ENCODE measurements at places on chromosomes 4 and X.

- DNase-seq = no peak
Measured at GRCh38 chrX:150085881-150086280, 147.6 kb upstream of the EOLA2 start.

GRCh38 chrX:23854122-23854521 lies 53.6 kb downstream of the APOO start:
- DNase-seq = no peak

GRCh38 chr4:138643827-138644226 lies 371.8 kb upstream of the NOCT start:
- no peak for DNase-seq

- no peak for DNase-seq
Measured at GRCh38 chrX:52811065-52811625, at the start of gene XAGE5. TSS of gene XAGE5 (plus strand) at chrX:52811287. CDS start at chrX:52812567, 1,280 bp downstream.

- DNase-seq = no peak
Measured at GRCh38 chr4:57945298-57945697, 835.1 kb upstream of the IGFBP7 start.
